ENCODE measurements at places on chromosomes 13 and 19. TPM values are rescaled to one million over a fixed set of nuclear protein-coding genes. Genes with fewer than 3 reads are reported as not detected.

Gene AXL
- total RNA-seq = 14.8 TPM

Gene SIGLEC9
- not detected for total RNA-seq

Gene SAFB
- 636 TPM for total RNA-seq

DNA sequence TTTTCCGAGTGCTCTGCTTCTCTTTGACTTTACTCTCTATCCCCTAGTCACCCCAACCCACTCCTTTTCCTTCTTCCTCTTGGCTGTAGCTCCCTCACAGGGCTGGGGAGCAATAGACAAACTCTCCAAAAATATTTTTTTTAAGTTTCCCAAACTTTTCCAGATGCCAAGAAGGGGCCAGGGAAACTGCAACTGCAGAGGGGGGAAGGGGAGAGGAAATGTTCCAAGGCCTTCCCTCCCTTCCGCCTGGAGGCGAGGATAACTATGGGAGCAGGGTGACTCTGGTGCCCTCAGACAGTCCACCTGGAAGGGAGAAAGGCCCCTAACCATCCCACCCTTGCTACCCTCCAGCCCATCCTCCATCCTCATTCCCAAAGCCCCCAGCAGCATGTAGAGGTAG, 49.4 kb downstream of the LYL1 start:
- no peak for DNase-seq

DNA sequence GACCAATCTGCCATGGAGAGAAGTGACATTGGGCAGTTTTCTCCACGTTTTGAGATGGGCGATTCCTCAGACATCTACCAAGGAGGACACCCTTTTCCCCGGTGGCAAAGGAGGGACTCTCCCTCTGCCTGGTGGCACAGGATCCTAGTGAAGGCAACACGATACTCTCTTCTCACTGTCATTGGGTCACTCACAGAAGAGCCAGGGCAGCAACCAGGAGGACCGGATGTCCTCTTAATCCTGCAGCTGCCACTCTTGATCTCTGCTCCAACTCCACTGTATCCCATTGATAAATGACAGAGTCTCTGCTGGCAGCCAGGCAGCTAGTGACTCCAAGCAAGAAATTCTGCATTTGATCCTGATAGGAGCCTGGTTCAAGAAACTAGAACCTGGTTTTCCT, 42.2 kb downstream of the COL4A2 start:
- no peak for DNase-seq

Gene ZNF93
- not detected for total RNA-seq

Gene KLK2
- 94.6 TPM for total RNA-seq

- DNase-seq = no peak
Observed at GRCh38 chr13:67619351-67619994, 389.3 kb upstream of the PCDH9 start.

GRCh38 chr13:94513026-94513425, 33.5 kb upstream of the DCT start:
- DNase-seq = no peak

GRCh38 chr13:102877303-102877702, 31.5 kb downstream of the ERCC5 start:
- DNase-seq = no peak

DNA sequence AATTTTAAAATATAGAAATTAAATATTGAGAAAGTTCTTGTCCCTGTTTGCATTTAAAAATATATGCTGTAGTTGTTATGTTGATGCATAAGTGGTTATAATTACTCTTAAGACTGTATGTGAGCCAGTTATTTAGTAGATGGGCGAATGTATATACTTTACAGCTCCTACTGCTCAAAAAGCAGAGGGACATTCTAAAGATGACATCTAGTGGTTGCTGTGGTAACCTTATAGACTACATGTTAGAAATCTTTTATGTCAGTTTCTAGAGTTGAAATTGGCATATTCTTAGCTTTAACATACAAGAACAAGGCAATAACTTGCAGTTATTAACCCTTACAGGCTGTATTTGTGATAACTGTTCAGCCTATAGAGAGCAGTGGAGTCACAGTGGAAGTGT, 160.5 kb downstream of the OLFM4 start:
- DNase-seq = no peak

Gene NR2F6
- 641 TPM for total RNA-seq

GRCh38 chr19:39307046-39307821, 11.0 kb downstream of the IFNL1 start:
- peak; percentile 87 for DNase-seq

DNA sequence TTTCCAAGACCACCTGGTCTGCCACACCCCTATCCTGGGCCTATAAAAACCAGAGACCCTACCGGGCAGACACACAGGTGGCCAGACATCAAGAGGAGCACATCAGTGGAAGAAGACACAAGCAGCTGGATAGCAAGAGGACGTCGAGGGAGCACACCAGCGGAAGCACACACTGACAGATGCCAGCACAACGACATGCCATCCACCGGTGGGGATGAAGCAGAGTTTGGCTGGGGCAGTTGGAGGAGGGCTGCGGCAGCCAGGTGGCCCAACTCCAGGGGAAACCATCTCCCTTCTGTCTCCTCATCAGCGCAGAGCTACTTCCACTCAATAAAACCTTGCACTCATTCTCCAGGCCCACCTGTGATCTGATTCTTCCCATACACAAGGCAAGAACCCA, 200.6 kb downstream of the PCDH17 start:
- DNase-seq = no peak

DNA sequence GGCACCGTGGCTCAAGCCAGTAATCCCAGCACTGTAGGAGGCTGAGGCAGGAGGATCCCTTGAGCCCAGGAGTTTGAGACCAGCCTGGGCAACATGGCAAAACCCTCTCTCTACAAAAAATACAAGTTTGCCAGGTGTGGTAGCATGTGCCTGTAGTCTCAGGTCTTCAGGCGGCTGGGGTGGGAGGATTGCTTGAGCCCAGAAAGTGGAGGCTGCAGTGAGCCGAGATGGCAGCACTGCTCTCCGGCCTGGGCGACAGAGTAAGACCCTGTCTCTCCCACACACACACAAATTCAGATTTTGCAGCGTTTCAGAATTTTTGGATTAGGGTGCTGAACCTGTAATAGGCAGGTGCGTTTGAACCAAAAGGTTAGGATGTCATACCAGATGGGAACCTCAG, 2.2 kb downstream of the RPS11 start:
- no peak for DNase-seq

- no peak for DNase-seq
Observed at GRCh38 chr13:105902396-105902795, 633.1 kb downstream of the EFNB2 start.

- DNase-seq = no peak
Observed at GRCh38 chr13:63595811-63596210, 2180.2 kb upstream of the PCDH20 start.

Gene KIR3DL2
- total RNA-seq = not detected

GRCh38 chr13:45109102-45109720, 11.1 kb upstream of the GTF2F2 start:
- DNase-seq = no peak

GRCh38 chr13:47299304-47299703, 402.5 kb upstream of the HTR2A start:
- DNase-seq = no peak

DNA sequence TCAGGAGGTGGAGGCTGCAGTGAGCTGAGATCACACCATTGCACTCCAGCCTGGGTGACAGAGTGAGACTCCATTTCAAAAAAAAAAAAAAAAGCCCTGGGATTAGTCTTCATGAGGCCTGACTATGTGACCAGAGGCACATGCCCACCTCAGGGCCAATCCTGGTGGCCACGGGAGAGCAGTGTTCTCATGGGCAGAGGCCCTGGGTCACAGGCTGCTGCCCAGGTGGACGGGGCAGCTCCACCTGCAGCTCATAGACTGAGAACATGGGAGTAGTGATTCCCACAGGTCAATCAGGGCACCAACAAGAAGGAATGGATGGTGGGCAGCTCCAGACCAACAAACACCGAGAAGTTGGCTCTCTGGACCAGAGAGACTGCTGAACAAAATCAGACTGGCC, 26.1 kb upstream of the PEPD start:
- no peak for DNase-seq
